ENCODE measurements at places on chromosomes 5 and 9.
A peak's percentile ranks its signal among the peaks of the same experiment; 100 is the strongest.

DNA sequence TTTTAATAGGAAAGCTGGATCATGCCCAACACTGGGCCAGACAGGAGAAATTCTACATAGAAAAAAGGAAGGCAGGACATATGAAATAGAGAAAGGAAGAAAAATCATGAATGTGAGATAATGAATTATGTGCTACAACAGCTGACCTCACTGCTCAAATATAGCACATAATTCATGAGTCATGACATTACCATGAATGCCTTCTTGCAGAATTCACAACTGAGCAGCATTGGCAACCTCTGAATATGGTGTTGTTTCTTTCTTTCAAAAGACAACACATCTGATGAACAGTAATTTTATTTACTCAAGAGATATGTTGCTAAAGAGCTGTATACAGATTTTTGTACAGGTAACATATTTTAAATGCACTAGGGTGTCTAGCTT is 34.4 kb downstream of the APBA1 start:
- DNase-seq: no peak

DNA sequence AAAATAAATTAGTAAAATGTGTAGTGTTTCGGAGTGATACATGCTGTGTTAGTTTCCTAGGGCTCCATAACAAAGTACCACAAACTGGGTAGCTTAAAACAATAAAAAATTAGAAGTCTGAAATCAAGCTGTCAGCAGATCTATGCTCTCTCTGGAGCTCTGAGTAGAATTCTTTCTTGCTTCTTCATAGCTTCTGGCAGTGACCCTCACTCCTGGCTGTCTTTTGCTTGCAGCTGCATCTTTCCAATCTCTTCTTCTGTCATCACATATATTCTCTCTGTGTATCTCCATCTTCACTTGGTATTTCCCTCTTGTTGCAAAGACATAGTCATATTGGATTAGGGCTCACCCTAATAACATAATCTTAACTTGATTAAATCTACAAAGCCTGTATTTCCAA is 37.6 kb upstream of the PLCXD3 start:
- no peak for DNase-seq

DNA sequence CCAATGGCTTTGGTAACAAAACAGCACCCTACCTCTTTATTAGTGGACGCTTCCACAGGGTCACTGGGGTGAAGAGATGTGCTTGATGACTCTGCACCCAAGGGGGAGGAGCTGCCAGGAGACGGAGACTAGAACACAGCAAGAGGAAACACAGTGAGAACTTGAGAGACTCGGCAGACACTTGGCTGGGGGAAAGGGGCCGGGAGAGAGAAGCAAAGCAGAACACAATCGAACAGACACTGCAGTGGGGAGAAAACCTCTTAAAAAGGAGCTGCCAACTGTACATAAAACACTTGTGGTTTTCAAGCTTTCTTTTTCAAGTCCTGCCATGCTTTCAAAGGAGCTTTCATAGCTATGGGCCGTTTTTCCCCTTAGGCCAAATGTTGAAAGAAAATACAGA is 151.0 kb downstream of the ENTREP1 start:
- no peak for DNase-seq

DNA sequence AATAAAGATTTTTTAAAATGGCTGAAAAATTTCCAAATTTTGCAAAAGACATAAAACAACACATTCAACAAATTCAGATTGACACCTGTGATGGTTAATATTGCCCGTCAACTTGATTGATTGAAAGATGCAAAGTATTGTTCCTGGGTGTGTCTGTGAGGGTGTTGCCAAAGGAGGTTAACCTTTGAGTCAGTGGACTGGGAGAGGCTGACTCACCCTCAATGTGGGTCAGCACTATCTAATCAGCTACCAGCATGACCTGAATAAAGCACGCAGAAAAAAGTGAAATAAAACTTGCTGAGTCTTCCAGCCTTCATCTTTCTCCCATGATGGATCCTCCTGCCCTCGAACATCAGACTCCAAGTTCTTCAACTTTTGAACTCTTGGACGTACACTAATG is 868.0 kb upstream of the CTNND2 start:
- no peak for DNase-seq

DNA sequence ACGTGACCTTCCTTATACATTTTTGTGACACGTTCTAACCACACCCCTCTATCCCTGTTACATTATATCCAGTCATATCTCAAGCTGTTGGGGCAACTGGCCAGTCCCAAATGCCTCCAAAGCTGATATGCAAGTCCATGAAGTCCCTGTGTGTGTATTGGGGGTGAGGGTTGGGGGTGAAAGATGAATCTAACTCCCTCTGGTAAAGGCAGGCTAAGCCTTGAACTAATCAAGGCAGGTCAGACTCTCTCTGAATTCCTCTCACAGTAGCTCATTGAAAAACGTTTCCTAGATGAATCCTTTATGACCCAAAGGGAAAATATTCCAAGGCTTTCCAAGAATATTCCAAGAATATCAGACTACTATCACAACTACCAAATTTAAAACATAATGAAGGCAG is 174.4 kb downstream of the MUSK start:
- no peak for DNase-seq

DNA sequence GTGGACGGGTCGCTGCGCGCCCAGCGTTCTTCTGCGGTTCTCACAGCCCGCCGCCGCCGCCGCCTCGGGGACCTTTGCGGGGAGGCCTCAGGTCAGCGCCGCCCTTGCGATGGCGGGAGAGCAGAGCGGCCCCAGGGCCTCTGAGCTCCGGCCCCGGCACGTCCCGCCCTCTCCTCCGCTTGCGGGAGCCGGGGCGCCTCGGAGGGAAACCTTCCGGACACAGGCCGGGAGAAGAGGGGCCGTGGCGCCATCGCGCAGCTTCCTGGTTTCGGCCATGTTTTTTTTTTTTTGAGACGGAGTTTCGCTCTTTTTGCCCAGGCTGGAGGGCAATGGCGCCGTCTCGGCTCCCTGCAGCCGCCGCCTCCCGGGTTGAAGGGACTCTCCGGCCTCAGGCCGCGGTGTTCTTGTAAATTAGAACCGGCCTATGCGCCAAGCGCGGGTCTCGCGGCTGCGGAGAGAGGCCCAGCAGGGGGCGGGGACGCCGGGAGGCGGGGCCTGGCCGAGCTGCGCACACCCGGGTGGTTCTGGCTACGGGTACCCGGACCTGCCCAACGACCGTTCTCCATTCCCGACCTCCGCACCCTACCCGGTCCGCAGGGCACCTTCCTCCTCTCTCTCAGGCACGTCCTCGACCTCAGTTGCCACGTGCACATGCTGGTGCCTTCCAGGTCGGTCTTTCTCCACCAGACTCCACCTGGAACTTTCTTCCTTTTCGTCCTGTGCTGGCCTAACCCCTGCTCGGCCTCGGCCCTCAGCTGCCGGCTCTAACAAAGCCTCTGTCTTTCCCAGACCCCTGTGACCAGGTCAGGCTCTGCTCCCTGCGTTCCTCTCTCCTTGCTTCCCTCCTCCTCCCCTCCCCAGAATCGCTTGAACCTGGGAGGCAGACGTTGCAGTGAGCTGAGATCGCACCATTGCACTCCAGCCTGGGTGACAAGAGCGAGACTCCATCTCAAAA is 28.8 kb upstream of the MGAT1 start:
- peak; percentile 92 for DNase-seq

GRCh38 chr5:149638546-149639241 is 57.4 kb downstream of the ARHGEF37 start:
- no peak for DNase-seq

DNA sequence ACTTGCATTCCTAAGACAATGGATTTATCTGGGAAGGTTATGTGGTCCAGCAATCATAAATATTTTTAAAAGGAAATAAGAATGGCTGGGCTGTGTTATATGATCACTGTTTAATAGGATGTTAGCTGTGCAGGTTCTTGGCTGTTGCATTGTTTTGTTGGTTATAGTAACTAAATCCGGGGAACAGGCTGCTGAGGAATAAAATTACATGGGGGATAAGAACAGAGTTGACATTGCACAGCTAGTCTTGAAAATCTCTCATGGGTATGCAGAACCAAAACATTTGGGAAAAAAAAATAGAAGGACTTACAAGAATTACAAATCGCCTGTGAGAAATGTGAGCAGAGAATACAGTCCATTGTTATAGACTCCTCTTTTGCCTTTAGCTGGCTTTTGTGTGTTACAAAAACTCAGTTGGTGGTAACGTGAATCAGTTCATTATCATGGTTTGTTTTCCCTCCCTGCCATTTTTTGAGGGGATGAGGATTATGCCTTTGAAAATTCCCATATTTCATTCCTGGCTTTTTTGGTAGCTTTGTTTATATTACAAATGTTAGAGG is 375.3 kb upstream of the DAB2 start:
- no peak for DNase-seq

DNA sequence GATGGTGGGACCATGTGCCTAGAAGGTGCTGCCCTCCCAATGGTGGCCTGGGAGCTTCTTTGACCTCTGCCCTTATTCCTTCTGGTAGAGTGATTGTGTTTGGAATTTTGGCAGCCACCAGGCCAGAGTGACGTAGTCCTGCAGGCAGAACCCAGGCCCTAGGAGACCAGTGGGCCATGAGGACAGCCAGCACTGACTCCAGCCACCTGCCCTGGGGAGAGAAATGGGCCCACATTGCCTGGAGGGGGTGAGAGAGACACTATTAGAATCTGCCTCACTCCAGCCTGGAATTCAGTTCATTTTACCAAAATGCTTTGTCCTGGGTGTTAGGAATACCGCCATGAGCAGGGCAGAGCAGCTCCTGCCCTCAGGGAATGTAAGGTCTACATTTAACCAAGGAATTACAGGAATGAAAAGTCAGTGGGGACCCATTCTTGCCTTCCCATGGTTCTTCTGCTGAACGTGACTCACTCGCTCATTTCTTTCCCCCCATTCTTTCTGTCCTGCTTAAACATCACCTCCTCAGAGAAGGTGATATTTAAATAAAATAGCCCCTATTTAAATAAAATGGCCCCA is 5.5 kb upstream of the COL27A1 start:
- DNase-seq: no peak

DNA sequence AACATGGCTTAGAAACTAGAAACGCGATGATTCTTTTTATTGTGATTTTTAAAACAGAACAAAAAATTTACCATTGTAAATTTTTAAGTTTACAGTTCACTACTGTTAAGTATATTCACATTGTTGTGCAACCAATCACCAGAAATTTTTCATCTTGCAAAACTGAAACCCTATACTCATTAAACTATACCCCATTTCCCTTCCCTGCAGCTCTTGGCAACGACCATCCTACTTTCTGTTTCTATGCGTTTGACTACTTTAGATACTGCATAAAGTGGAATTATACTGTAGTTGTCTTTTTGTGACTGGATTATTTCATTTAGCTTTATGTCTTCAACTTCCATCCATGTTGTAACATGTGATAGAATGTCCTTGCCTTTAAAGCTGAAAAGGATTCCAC is 52.5 kb downstream of the SPOCK1 start:
- no peak for DNase-seq

- DNase-seq: no peak
Measured at GRCh38 chr5:140150201-140150600, 24.5 kb downstream of the IGIP start.

DNA sequence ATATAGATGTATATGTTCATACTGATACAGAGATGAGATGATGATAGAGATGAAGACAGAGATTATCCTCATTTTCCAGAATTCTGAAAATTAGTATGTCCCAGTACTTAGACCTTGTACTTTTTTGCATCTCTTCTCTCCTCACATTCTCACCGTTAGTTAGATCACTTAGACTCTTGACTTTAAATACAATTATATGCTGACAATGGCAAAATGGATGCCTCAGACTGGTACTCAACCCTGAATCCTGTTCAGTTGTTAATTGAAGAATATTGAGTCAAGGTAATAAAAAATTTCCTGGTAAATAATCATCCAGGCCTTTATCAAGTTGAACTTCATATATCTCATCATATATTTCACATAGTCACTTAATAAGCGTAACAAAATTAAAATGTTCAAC is 505.4 kb downstream of the EFNA5 start:
- no peak for DNase-seq

DNA sequence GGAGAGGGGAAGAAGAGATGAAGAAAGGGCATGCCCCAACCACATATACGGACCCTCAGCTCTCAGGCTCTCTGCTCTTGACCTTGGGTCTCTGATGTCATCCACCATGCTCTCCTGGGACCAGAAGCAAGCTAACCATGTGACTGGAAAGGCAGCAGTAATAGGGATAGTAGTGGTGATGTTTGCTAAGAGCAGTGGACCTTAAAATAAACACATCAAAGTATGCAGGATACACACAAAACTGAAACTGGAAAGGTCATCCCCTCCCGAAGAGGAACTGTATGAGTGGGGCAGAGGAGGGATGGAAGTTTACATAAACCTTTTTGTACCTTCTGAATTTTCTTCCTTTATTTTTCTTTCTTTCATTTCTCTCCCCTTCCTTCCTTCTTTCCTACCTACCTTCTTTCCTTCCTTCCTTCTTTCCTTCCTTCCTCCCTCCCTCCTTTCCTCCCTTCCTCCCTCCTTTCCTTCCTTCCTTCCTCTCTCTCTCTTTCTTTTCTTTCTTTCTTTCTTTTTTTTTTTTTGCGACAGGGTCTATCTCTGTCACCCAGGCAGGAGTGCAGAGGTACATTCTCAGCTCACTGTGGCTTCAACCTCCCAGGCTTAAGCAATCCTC is 8.1 kb upstream of the PTPN3 start:
- DNase-seq: no peak

GRCh38 chr9:76962732-76963131 is 56.7 kb upstream of the FOXB2 start:
- no peak for DNase-seq

DNA sequence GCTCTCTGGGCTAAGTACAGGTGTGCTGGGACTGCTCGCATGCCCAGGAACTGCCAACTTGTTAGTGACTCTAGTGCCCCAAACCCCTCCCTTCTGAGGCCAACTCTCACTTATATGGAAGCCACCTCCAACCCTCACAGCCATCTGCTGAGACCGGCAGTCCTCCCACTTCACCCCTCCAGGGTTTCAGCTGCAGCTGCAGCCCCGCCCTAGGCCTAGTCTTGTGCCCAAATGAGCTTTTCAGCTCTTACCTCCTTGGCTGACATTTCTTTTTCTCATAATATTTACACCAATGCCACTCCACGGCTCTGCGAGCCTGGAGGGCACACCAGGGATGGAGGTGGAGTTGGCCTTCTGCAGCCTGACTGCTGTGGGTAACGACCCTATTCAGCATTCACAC is 166.6 kb downstream of the ROR2 start:
- DNase-seq: peak; percentile 4

GRCh38 chr5:142697356-142698255 is 11.7 kb upstream of the FGF1 start:
- DNase-seq: peak; percentile 60

DNA sequence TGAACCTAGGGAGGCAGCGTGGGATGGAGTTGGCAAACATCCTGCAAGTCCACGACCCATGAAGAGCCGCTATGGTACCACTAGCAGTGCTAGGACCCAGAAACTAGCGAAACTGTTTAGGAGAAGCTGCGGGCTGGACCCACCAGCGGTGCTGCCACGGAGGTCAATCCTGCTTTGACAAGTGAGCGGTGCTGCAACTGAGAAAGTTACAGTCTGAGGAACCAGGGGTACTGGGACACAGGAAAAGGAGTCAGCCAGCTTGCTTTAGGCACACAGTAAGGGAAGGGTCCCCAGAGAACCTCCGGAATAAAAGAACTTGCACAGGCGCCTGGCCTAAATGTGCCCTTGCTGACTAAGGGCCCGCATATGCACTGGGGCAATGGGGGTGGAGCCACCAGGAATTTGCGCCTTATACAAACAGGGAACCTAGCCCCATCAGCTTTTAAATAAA is 23.6 kb upstream of the ANXA2R start:
- no peak for DNase-seq

GRCh38 chr5:60497706-60498500 is 202.1 kb downstream of the DEPDC1B start:
- no peak for DNase-seq

- peak; percentile 41 for DNase-seq
Measured at GRCh38 chr9:4226331-4227250, 73.3 kb downstream of the GLIS3 start.

GRCh38 chr5:8458038-8458383 is 589.1 kb downstream of the MTRR start:
- peak; percentile 28 for DNase-seq

Data from testis (tissue), 5 donors.